ENCODE measurements at places on chromosomes 4 and X.

- no peak for DNase-seq
Observed at GRCh38 chr4:7135389-7135746, 57.0 kb upstream of the SORCS2 start.

DNA sequence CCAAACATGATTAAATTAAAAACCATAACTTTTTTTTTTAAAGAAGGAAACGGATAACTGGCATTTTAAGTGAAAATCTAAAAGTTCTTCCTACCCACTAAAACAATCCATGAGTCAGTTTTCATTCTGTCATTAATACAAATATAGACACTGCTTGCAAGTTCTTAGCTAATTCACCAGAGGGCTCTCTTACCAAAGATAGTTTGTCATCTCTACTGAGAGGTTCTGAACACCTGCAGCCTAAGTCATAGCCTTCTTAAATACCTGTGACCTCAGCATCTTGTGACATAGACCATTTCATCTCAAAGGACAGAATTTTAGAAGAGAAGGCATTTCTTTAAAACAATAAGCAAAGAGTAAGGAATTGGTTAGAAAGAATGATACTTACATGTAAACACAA is 65.3 kb upstream of the FAM120C start:
- no peak for DNase-seq

DNA sequence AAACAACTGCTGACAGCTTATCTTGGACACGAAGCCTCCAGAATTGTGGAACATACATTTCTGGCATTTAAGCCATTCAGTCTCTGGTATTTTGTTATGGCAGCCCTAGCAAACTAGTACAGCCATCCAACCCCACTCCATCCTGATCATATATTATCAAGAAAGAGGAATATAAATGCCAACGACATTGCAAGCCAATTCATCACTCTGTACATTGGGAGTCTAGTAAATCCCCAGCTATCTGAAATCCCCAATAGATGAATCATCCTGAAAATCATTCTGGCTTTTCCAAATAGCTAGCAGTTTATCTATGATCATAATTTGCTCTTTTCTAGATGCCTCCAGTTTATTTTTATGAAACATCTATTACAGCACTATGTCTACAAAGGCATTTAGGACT is 41.1 kb downstream of the FRMD7 start:
- no peak for DNase-seq

GRCh38 chr4:54446581-54446980 is 211.2 kb upstream of the KIT start:
- DNase-seq = no peak

GRCh38 chrX:9379697-9380551 is 84.9 kb upstream of the TBL1X start:
- no peak for DNase-seq

Data from stimulated activated naive CD8-positive, alpha-beta T cell treated with anti-CD3 and anti-CD28 coated beads, Interleukin-15, Interleukin-2, amounts not matched to agents 100 U/mL and 50 U/mL, for 24 hours (primary cell).